Fibroblast of skin of abdomen (primary cell): ENCODE measurements at places on chromosomes 4 and X.

DNA sequence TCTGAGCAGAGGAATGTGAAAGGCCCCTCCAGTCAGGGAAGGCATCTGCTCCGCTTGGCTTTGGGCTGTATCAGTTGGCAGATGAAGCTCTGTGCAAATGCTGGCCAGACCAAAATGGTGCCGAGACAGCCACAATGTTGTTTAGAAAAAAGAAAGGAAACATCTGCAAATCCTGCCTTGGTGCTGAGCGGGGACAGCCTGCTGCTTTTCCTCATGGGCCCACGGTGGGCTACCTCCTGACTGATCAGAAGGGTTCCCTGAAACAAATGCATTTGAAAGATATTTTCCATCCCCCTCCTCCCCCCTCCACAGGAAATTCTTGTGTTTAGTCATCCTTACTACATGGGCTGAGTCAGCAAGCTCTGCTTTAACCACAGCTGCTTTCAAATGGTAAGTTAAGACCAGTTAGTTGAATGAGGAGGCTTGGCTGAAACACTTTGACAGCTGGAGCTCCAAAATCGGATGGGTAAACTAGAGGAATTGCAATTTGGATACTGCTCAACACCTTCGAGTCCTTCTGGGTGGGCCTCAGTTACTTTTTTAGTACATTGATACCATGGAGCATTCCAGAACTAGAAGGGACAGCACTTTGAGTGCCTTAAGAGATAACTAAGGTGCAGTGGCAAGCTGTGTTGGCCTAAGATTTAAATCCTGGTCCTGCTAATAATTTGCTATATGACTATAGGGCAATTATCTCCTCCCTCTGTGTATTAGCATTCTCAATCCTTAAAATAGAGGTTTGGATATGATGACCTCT lies 36.0 kb downstream of the PLAC1 start:
- DNase-seq = peak; percentile 95

GRCh38 chr4:156378033-156378665 lies 424.5 kb upstream of the CTSO start:
- peak; percentile 15 for DNase-seq

GRCh38 chr4:137267024-137267423 lies 265.3 kb downstream of the PCDH18 start:
- peak; percentile 60 for DNase-seq

GRCh38 chrX:68571292-68571609 lies 72.4 kb downstream of the YIPF6 start:
- no peak for DNase-seq

DNA sequence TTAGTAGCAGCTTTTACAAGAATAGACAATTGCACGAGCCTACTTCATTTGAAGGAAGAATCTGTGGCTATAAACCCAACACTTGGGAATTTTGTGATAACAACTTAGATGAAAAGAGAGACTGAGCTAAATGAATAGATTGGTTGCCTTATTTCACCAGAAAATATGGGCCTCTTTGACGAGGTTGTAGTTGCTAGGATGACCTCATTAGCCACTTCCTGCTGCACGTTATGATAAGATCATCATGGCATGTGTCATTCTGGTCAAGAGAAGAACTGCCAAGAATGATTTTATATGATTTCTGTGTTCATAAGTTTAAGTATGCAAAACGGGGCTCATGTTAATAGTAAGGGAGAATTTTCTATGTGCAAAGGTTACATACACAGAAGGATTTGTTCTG lies 321.9 kb upstream of the GIMD1 start:
- DNase-seq = peak; percentile 75

DNA sequence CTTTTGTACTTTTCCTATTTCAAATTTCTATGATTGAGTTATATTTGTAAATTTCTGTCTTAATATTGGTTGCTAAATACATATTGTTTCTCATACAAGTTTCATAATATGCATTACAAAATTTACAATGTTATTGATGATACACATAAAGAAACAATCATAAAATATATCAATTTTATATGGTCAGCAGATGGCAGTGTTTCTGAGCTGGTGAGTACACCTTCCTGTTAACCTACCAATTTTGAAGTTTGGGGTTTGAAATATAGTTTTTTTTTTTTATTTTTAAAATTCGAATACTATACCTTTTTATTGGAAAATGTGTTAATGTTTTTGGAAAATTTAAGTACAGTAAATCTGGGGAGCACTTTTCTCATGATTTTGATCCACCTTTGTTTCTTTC lies 1953.1 kb upstream of the ADGRL3 start:
- DNase-seq = no peak

DNA sequence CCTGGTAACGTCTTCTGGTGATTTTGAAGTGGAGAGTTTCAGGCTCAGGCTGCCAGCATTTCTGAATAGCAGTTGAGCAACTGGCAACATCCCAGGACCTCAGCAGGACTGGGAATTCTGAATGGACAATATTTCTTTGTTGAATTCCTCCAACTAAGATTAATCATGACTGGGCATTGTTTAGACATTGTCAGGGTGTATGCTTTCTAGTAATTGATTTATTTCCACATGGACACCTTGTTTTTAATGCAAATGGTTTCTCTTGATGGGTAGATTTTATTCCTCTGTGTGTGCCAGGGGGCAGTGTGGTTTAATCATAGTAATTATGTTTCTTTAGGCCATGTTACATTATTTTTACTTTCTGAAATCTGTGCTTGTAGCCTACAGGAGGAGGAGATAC lies 1004.7 kb upstream of the LCORL start:
- DNase-seq = peak; percentile 31

- no peak for DNase-seq
Measured at GRCh38 chrX:97096385-97096784, 212.7 kb downstream of the RPA4 start.

- peak; percentile 62 for DNase-seq
Measured at GRCh38 chr4:88158489-88159228, at the start of gene ABCG2. TSS of gene ABCG2 (minus strand) at chr4:88158639. CDS start at chr4:88139995, 18,644 bp downstream.

DNA sequence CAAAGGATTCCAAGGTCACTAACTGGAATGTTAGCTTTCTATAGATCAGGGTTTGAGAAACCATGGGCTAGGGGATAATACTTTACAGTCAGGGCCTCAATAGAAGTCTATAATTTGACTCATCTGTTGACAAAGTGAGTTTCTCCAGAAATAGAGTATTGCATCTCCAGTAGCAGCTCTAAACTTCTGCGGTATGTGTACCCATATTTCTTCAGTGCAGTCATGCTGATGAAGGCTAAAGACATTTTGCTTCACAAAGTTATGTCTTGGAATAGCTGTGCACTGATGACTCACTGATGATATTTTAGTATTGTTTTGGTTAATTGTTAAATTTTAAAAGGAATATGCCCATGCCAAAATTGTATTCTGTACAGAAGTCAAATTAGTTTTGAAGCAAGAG lies 464.9 kb upstream of the AMOT start:
- DNase-seq = peak; percentile 84

GRCh38 chr4:122797405-122798094 lies 29.1 kb upstream of the FGF2 start:
- no peak for DNase-seq

DNA sequence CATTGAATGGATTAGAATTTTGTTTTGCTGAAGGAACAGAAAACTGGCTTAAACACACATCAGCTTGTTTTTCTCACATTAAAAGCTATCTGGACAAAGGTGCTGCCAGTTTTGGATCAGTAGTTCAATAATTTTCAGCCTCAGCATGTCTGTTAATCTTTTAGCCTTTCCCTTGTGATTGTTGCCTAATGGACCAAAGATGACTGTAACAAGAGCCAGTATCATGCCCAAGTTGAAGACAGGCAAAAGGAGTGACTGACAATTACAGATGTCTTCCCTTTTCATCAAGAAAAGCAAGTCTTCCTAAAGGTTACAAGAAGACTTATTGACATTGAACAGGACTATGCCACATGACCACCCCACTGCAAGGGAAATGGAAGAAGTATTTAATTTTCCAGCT lies 419.7 kb downstream of the MAPK10 start:
- DNase-seq = no peak
